Right atrium auricular region (tissue), 2 donors: ENCODE measurements at places on chromosomes 11 and 22. TPM values are rescaled to one million over a fixed set of nuclear protein-coding genes. Genes with fewer than 3 reads are reported as not detected.

The MPPED2 gene
- 1.6 TPM for total RNA-seq

The PRG3 gene
- not detected for total RNA-seq

The HOATZ gene
- not detected for total RNA-seq

The LMO1 gene
- not detected for total RNA-seq

The SPON1 gene
- total RNA-seq: 22.8 TPM

The CLTCL1 gene
- 29.7 TPM for total RNA-seq

The GRM5 gene
- not detected for total RNA-seq

The AP1B1 gene
- total RNA-seq: 46.2 TPM

The PKP3 gene
- 1.0 TPM for total RNA-seq

The TMEM132A gene
- total RNA-seq: 7.5 TPM

The PATE2 gene
- not detected for total RNA-seq

The TTLL1 gene
- total RNA-seq: 4.4 TPM

The TPBGL gene
- total RNA-seq: 0.12 TPM

The MAML2 gene
- 7.6 TPM for total RNA-seq

The DENND6B gene
- 1.0 TPM for total RNA-seq

The DGKZ gene
- 116 TPM for total RNA-seq

The MEI1 gene
- total RNA-seq: 15.5 TPM

The KCNJ1 gene
- not detected for total RNA-seq

The SLC37A2 gene
- 2.0 TPM for total RNA-seq

The POU2AF2 gene
- not detected for total RNA-seq

The TESMIN gene
- 0.47 TPM for total RNA-seq

The PDGFB gene
- total RNA-seq: 21.9 TPM
